ENCODE measurements at places on chromosomes 1 and 21.

- peak; percentile 73 for DNase-seq
Observed at GRCh38 chr1:15952317-15953258, 23.3 kb downstream of the ZBTB17 start.

GRCh38 chr21:41207401-41208375 lies 39.7 kb downstream of the BACE2 start:
- DNase-seq = peak; percentile 36

- peak; percentile 55 for DNase-seq
Observed at GRCh38 chr1:32151319-32151787, 28.1 kb upstream of the TXLNA start.

- no peak for DNase-seq
Observed at GRCh38 chr1:19100028-19100427, 110.0 kb downstream of the UBR4 start.

- no peak for DNase-seq
Observed at GRCh38 chr1:2530513-2531361, 674 bp upstream of the HES5 start.

GRCh38 chr1:156797212-156797871 lies 19.3 kb downstream of the SH2D2A start:
- DNase-seq = no peak

- DNase-seq = no peak
Observed at GRCh38 chr1:115641762-115642167, at the start of gene VANGL1. Gene VANGL1 (plus strand): TSS chr1:115641970. CDS start chr1:115651414, 9,444 bp downstream.
